HEK293T (cell line): ENCODE measurements at places on chromosomes 3 and 15.

DNA sequence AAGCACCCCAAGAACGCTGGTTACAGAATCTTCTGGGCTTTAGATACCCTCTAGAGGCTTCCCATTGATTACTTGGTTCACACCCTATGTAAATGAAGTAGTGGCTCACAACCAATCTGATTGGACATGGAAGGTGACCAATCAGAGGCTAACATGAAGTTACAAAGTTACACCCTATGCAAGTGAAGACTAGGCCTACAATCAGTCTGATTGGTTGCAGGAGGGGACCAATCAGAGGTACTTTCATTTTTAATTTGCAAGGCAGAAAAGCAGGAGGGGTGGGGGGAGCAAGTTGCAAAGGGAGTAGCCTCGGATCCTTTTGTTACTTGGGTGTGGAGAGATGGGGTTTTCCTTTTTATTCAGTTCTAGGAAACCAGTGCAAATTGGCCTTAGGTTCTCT lies 11.1 kb upstream of the RTP2 start:
- no peak for DNase-seq

DNA sequence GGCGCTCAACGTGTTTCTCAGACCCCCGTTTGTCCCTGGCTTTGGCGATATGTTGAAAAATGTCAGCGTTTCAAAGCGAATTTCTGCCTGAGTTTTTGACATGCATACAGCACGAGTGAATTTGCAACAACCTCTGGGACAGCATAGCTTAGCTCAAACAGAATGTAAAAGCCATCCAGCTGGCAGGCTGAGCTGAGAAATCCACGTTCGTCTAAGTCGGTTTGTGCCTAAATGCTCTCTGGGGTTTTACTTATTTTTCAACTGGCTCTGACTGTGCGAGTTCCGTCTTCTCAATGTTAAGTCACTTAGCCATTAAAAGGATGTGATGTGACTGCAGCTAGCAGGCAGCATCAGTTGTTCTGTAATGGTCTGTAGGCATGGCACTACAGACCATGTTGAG lies 243.5 kb upstream of the SLCO3A1 start:
- no peak for DNase-seq

DNA sequence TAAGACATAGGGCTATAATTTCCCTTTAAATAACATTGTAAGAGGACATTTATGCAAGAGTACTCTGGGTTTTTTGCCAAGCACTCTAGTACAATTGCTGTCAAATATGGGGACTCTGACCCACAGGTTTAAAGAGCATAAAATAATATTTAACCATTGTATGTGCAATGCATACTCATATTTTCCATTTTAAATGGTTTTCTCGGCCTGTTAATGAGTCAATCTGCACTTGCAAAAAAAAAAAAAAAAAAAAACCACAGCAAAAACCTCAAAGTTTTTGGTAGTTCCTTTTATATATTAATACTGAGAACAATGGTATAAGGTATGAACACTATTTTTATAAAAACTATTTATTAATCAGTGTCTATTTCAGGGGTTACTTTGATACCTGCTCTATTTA lies 304.0 kb upstream of the CBLB start:
- no peak for DNase-seq

DNA sequence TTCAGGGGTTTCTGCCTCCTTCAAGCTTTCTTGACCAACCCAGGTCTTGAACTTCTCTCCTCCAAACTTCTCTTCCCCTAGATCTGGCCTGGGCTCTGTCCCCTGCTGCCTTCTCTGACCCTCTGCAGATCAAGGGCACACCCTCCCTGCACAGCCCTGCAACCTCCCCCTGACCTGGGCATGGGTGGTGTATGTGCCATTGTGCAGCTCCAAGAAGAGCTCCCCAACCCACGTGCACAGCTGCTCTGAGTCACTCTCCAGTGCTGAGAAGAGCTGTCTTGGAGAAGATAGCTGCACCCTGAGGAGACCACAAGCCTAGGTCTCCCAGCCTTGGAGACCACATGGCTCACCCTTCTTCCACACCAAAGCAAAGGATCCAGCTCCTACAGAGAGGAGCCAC lies 8.0 kb downstream of the MAN2C1 start:
- DNase-seq = no peak

- DNase-seq = no peak
These were observed 91.2 kb downstream of the MB21D2 start for GRCh38 chr3:192826214-192827006.

GRCh38 chr3:56940976-56941375 lies 119.5 kb upstream of the SPATA12 start:
- DNase-seq = no peak
